Right hindlimb (tissue), 1 donor: ENCODE measurements at places on chromosomes 5 and 9.
A peak's percentile ranks its signal among the peaks of the same experiment; 100 is the strongest.

GRCh38 chr9:133939171-133939785 lies 52.8 kb downstream of the VAV2 start:
- DNase-seq = no peak

- no peak for DNase-seq
Measured at GRCh38 chr5:8478326-8478725, 609.4 kb downstream of the MTRR start.

- DNase-seq = no peak
Measured at GRCh38 chr5:122523776-122524175, 211.7 kb downstream of the SNCAIP start.

DNA sequence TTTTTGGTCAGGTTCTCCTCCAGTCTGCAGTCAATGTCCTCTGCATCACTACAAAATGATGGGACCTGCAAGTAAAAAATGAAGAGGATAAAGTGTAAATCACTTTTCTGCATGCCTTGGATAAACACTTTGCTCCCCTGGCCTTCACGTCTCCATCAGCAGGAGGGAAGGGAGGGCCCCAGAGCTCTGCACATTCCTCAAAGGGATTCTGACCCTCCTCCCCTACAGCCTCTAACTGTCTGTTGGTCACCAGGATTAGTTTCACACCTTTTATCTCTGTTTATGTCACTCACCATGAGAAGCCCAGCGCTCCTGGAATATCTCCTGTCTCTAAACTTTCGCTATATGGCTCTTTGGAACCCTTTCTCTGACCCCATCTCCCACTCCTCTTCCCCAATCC lies 103.3 kb downstream of the SVEP1 start:
- no peak for DNase-seq

DNA sequence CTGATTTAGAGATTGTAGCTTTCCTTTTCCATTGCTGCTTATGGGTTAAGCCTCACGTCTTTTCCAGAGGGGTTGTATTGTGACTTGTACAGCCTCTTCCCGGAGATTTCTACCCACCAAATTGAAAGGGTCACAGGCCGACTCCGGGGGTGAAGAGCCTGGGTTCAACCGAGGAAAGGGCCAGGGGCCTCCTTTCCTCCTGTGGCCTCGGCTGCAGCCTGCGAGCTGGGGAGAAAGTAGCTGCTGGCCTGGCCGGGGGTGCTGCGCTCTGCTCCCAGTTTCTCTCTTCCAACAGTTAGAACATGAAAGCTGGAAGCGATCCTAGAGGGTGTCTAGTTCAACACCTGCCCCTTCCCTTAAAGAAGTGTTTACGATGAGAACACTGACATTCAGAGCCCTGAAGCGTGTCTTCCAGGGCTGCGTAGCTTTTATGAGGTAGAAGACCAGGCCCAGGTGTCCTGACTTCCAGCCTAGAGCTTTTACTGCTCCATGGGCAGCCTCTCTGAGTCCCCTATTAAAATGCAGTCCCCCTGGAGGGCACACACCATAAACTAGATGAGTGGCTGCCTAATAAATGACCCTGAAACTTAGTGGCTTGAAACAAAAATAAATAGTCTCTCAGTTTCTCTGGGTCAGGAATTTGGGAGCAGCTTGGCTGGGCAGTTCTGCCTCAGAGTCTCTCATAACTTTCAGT lies 56.9 kb downstream of the ACER2 start:
- DNase-seq = no peak

GRCh38 chr9:98365781-98366180 lies 110.3 kb upstream of the TBC1D2 start:
- DNase-seq = no peak

GRCh38 chr5:154995679-154996078 lies 17.9 kb upstream of the KIF4B start:
- no peak for DNase-seq

- DNase-seq = peak; percentile 34
Measured at GRCh38 chr5:156367597-156367996, 40.6 kb downstream of the SGCD start.

DNA sequence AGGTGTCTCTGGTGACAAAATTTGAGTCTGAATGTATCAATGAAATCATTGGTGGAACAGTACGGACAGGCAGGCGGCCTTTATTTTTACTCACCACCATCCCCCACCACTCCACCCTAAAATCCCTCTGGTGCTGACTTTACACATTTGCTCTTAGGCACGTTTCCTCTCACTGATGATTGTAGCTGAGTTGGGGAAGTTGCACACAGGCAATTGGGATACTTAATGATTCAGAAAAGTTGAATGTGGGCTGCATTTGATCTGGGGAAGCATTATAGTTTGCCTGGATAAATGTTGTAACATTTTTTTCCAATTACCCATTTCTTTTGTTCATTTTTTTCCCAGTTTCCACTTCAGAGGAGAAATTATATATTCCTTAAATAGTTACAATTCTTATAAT lies 658.4 kb downstream of the TLR4 start:
- DNase-seq = no peak

DNA sequence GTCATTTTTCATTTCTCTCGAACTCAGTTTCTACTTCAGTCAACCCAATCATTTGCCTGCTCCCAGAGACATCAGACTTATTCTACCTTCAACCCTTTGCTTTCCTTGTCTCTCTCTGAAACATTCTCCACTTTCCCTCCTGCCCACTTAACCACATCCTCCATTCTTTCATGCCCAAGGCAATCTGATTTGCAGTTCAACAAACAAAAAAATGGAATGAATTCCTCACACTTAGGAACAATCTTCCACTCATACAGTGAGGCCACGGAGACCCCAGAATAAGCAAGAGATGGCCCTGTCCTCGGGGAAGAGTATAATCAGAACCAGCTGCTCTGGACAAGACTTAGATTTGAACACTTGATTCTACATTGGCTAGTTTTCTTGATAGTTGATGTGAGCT lies 180.5 kb downstream of the RFK start:
- no peak for DNase-seq

GRCh38 chr9:98324801-98325200 lies 69.4 kb upstream of the TBC1D2 start:
- DNase-seq = no peak

GRCh38 chr9:79768194-79768593 lies 196.4 kb downstream of the TLE4 start:
- DNase-seq = no peak

GRCh38 chr9:68895741-68896478 lies 118.0 kb downstream of the PRKACG start:
- DNase-seq = no peak

- DNase-seq = no peak
Measured at GRCh38 chr9:16431666-16432392, 438.6 kb downstream of the BNC2 start.

DNA sequence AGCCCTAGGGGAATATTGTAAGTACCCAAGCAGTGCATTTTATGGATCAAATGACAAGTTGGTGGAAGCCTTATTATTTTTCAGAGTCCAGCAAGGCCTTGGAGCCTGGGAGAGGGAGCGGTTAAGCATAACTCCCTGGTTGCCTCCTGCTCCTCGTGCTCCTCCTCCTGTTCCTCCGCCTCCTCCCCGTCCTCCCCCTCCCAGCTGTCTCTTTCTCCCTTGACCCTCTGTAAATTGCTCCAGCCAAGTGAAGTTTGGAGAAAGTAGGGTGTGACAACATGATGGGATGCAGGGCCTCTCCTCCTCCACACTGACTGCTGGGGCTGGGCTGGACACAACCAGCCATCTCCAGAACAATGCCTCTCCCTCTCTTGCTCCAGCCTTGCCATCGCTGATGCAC lies 586.9 kb downstream of the CCDC171 start:
- peak; percentile 72 for DNase-seq

DNA sequence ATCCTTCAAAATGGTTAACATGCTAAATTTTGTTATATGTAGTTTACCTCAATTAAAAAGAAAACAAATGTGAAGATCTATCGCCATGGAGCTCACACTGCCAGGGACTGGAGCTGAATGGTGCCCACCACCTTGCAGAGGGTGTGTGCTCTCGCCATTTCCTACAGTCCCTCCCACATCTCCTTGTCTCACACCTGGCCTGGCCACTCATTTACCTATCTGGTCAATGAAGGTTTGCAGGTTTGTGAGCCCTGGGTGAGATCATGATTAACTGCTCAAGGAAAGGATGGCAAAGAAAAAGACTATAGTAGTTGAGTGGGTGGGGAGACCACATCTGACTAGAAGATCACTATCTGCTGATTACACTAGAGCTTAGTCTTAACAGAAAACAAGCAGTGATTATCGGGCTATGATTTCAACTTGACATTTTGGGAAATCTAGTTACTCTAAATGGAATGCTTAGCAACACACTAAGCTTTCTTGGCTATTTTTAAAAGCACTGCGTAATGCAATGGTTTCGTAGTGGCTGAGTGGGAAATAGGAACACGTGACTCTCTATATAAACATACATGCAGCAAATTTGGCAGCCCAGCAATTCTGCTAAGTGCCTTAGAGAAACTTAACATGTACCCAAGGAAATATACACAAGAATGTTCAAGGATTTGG lies 27.3 kb downstream of the PUM3 start:
- no peak for DNase-seq

GRCh38 chr5:176888016-176888864 lies 10.9 kb downstream of the HK3 start:
- DNase-seq = no peak

DNA sequence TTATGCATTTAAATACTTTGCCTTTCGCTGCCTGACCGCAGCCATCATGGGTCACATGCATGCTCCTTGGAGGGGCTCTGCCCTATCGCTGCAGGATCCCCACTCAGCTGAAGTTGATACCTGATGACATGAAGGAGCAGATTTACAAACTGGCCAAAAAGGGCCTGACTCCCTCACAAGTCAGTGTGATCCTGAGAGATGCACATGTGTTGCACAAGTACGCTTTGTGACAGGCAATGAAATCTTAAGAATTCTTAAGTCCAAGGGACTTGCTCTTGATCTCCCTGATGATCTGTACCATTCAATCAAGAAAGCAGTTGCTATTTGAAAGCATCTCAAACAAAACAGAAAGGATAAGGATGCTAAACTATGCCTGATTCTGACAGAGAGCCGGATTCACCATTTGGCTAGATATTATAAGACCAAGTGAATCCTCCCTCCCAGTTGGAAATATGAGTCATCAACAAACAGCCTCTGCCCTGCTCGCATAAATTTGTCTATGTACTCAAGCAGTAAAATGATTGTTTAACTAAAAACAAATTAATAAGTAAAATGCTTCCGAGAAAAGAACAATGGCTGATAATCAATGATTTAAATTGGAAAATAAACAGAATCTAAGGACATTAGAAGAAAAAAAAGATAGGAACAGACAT lies 41.6 kb upstream of the PPP2CA start:
- no peak for DNase-seq

GRCh38 chr5:66249920-66250319 lies 105.8 kb downstream of the SREK1 start:
- DNase-seq = no peak
